ENCODE measurements at places on chromosomes 11 and 22.

- no peak for DNase-seq
Observed at GRCh38 chr11:93476796-93477195, 66.4 kb downstream of the SMCO4 start.

DNA sequence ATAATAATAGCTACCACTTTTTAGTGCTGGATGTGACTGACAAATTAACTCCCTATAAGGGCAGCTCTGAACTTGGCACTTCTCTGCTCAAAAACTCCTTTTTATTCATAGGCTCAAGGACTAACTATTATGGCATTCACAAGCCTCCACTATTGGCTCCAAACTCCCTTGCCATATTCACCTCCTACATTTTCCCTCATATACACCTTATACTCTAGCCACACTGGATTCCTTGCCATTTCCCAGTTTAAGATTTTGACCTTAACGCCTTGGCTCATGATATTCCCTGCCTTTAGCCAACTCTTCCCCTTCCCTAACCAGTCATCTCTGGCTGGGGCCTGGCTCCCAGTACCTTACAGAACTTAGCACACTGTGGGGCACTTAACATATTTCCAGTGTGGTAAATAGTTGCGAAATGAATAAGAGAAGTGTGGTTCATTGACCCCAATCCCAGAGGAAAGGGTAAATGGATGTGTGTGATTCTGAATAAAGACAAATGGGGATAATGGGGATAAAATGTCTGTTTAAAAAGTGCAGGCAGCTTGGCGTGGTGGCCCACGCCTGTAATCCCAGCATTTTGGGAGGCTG, 40.0 kb upstream of the SORL1 start:
- DNase-seq: no peak

- DNase-seq: no peak
Observed at GRCh38 chr11:95358511-95359340, 127.7 kb upstream of the SESN3 start.

- DNase-seq: no peak
Observed at GRCh38 chr11:134125507-134125906, 56.6 kb downstream of the JAM3 start.

- no peak for DNase-seq
Observed at GRCh38 chr11:3950996-3951660, 95.7 kb downstream of the STIM1 start.

DNA sequence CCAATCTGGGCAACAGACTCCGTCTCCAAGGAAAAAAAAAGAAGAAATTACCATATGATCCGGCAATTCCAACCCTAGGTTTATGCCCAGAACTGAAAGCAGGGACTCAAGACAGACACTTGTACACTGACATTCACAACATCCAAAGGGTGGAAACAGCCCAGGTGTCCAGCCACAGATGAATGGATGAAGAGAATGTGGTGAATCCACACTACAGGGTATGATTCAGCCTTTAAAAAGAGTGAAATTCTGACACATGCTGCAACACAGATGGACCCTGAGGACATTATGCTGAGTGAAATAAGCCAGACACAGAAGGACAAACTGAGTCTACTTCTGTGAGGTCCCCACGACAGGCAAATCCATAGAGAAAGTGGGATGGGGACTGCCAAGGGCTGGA, 43.9 kb downstream of the SGSM3 start:
- no peak for DNase-seq

DNA sequence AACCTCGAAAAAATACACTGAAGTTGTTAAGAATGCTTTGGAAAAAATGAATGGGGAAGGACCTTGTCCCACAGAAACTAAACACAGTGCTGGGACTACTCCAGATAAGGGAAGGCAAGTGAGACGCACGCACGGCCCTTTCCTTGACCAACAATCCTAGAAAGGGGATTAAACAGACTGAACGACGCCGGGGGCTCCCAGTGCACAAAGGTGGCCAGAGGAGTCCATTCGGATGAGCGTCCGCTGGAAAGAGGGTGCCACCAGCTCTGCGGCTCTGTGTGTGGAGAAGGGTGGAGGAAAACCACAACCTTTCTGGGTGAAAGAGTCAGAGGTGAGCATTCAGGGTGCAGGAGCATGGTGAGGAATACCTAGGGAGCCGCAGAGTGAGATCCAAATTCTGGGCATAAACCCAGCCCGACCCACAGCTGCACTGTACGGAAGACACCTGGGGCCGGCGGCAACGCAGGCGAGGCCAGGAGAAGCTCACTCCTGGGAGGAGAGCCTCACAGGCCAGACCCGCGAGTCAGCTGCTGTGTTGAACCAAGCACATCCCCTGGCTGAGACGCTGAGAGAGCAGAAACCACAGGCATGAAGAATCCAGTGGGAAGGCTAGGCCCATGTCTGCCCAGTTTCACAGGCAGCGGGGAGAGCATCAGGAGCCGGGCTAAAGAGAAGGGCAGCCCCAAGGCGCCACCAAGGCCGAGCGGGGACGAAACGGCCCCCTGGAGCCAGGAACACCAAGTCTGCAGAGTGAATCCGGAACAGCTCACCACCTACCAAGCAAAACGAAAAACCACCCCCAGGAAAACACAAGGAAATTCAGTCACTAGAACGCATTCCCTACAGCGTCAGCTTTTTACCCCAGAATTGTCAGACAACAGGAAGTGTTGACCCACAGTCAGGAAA, 177.1 kb downstream of the BRD1 start:
- no peak for DNase-seq

GRCh38 chr22:23204541-23205157, 24.3 kb downstream of the BCR start:
- no peak for DNase-seq

DNA sequence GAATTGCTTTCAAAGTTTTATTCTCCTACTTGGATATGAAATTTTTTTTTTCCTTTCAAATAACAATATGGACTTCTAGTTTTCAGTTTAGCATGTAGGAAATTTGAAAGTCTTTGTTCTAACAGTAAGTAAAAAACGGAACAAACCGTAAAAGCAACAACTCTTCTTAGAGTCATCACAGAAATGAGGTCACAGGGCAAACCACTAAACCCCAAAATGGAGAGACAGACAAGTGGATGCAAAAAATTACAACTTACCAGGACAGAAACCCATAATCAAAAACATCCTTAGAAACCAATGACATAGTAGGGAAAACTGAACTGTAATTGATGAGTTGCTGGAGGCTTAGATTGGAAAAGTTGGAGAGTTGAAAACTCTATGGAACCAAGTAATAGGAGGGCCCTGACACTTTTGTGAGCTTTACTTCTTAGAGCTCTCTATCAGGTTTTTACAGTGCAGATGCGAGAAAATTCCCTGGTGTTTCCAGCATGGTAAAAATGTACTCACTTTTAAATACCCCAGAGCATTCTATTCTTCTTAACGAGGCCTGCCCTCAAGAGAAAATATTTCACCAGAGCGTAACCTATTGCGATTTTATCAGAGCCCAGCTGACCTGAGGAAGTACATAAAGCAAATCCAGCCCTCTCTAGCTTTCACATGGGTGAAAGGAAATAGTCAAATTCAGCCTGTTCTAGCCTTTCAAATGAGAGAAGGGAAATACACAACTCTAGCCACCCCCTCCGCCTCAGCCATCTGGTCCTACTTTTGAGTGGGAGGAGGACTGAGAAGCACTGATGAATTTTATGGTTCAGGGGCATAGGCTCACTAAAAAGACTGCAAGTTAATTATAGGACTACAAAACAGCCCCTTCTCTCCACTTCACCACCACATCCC, 39.1 kb downstream of the CASP12 start:
- no peak for DNase-seq

DNA sequence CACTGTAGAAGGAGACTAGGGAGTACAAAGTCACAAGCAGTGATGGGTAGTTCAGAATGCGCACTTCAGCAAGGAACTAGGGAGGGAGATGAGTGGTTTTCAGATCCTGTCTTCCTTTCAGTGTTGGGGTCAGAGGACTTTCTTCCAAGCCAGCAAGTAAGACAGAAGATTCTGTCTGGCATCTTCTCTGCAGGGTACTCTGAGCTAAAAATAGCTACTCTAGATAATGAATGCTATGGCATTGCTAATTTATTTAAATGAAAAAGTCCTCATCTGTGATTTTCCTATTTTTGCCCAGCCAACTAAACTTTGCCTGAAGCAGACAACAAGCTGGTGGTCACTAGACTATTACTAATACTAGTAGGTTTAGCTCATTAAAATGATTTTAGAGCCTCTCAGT, 18.3 kb upstream of the ARL14EP start:
- DNase-seq: no peak

DNA sequence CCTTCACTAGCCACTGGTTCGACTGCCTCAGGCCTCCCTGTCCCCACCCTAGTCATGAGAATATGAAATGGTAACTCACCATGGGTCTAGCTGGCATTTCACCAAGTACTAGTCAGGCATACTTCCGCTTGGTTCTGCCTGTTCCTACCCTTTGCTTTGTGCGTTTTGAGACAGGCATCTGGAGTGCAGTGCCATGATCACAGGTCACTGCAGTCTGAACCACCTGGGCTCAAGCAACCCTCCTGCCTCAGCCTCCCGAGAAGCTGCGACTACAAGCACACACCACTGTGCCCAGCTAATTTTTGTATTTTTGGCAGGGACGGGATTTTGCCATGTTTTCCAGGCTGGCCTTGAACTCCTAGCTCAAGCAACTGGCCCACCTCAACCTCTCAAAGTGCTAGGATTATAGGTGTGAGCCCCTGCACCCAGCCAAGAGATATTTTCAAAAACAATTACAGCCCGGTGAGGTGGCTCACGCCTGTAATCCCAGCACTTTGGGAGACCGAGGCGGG, 14.1 kb downstream of the HRAS start:
- no peak for DNase-seq

GRCh38 chr11:3130269-3131071, 34.6 kb downstream of the OSBPL5 start:
- DNase-seq: no peak

DNA sequence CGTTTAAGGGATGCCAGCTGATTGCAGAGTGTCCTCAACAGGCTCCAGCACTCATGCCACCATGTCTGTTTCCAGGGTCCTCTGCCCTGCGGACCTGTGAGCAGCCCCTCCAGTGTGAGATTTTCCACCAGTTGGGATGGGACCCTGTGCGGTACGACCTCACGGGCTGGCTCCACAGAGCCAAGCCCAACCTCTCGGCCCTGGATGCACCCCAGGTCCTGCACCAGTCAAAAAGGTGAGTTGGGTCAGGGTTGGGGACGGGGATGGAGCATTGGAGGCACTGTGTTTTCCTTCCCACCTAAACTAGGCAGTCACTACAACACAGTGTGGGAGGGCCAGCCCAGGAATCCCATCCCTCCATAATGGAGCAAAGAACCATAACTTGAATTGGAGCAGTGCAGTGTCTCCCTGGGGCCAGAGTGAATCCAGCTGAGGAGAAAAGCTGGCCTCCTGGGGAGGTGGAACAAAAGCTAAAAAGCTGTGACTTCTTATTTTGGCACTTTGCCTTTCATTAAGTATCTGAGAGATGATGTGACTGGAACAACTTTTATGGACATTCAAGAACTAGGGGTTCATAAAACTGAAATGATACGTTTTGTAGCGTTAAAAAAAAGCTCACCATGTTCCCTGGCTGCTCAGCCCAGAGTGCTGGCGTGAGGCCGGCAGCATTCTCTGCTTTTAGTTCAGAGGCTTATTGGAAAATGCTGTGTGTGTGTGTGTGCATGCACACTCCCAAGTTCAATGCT, 101.8 kb downstream of the MYO18B start:
- no peak for DNase-seq

GRCh38 chr11:99934008-99934407, 753.1 kb upstream of the ARHGAP42 start:
- no peak for DNase-seq

Measured in hematopoietic multipotent progenitor cell treated with erythropoietin and hydrocortisone succinate and interleukin-3 and kit ligand, for 15 days (in vitro differentiated cells).